ENCODE measurements at places on chromosomes 13 and 19. TPM values are rescaled to one million over a fixed set of nuclear protein-coding genes. Genes with fewer than 3 reads are reported as not detected.

Gene KL
- 0.34 TPM for total RNA-seq

Gene PTGIR
- total RNA-seq: 5.0 TPM

Gene INSR
- total RNA-seq: 46.5 TPM

Gene NECTIN2
- 291 TPM for total RNA-seq

Gene HSPB6
- total RNA-seq: 18.8 TPM

Gene ZNF497
- 6.9 TPM for total RNA-seq

Gene PNMA8A
- total RNA-seq: 25.9 TPM

Gene VSTM2B
- total RNA-seq: not detected

Gene DNAAF3
- 3.3 TPM for total RNA-seq

Gene ZNF135
- 12.5 TPM for total RNA-seq

Gene DHDH
- total RNA-seq: 3.2 TPM

Gene PTPRH
- 10.7 TPM for total RNA-seq

Gene MEIOSIN
- not detected for total RNA-seq

Gene WDR87
- total RNA-seq: 0.16 TPM

Gene SIGLEC6
- total RNA-seq: not detected

Gene ZNF544
- 62.7 TPM for total RNA-seq

Gene ACP7
- total RNA-seq: not detected

Gene PRTN3
- total RNA-seq: 0.23 TPM

Gene ZNF441
- total RNA-seq: 9.6 TPM

Gene SERTM1
- 3.1 TPM for total RNA-seq

Gene CNFN
- 1.5 TPM for total RNA-seq

Gene SRRM5
- 0.63 TPM for total RNA-seq

Gene SHISA7
- 0.04 TPM for total RNA-seq

Gene CEACAM20
- total RNA-seq: not detected

Gene GAS6
- 71.5 TPM for total RNA-seq

Gene DACT3
- 48.4 TPM for total RNA-seq

Gene ZNF470
- total RNA-seq: 4.7 TPM

Gene NLRP9
- total RNA-seq: not detected

Gene KLK5
- total RNA-seq: 11.5 TPM

Gene ZNF528
- total RNA-seq: 10.8 TPM

Gene SLC25A41
- total RNA-seq: 1.6 TPM

Gene TMEM238
- total RNA-seq: 2.3 TPM

Gene ZNF729
- not detected for total RNA-seq

Gene RHPN2
- total RNA-seq: 22.2 TPM

Gene CABP5
- total RNA-seq: not detected

Gene PLIN5
- total RNA-seq: 0.38 TPM

Gene KLK14
- 0.99 TPM for total RNA-seq

Gene UQCRFS1
- total RNA-seq: 26.1 TPM

Gene BCAM
- total RNA-seq: 378 TPM

Gene SYT5
- total RNA-seq: 0.47 TPM

Gene GRK1
- total RNA-seq: 0.41 TPM

Gene TMEM190
- total RNA-seq: 2.2 TPM

Gene MEDAG
- total RNA-seq: 7.5 TPM

Gene NEK5
- 5.1 TPM for total RNA-seq

Gene IGFL4
- total RNA-seq: 2.8 TPM

Gene CDC42EP5
- 114 TPM for total RNA-seq

Gene KIR3DL2
- not detected for total RNA-seq

Gene ZNF285
- 9.8 TPM for total RNA-seq

Gene CEACAM7
- total RNA-seq: not detected

Gene ZNF816
- total RNA-seq: 15.7 TPM

Gene GFY
- not detected for total RNA-seq

Gene SEMA6B
- 6.8 TPM for total RNA-seq

Gene CFAP97D2
- total RNA-seq: not detected

Gene C19orf85
- not detected for total RNA-seq

All from mesothelial cell of epicardium (in vitro differentiated cells).